Hepatocyte (in vitro differentiated cells): ENCODE measurements at places on chromosomes 3 and 15. TPM values are rescaled to one million over a fixed set of nuclear protein-coding genes. Genes with fewer than 3 reads are reported as not detected.

The TUSC7 gene
- total RNA-seq: not detected in 2 replicates

The LTF gene
- 0.40 and 1.8 TPM in 2 replicates for total RNA-seq

The GOLGA6L10 gene
- total RNA-seq: 0.28 and 1.3 TPM in 2 replicates

The OSTN gene
- total RNA-seq: 11.3 and 17.4 TPM in 2 replicates

The LIPH gene
- total RNA-seq: 10.7 and 442 TPM in 2 replicates

The NBEAL2 gene
- total RNA-seq: 23.6 and 38.6 TPM in 2 replicates

- no peak overlapping the region for H3K27ac ChIP-seq
- no peaks in the 10 kb centered on the region for H3K27me3 ChIP-seq
- no peak for DNase-seq
- no peak overlapping the region for H3K4me3 ChIP-seq
- H3K36me3 ChIP-seq: no peaks in the 10 kb centered on the region
These were observed 82.7 kb downstream of the EPHB1 start for GRCh38 chr3:134877788-134878187.

GRCh38 chr15:80989081-80989517 lies 520 bp downstream of the MESD start:
- peaks cover 10% of the 10 kb centered on the region for H3K4me1 ChIP-seq
- no peak for DNase-seq
- H3K27me3 ChIP-seq: no peaks in the 10 kb centered on the region

GRCh38 chr3:184466413-184466960 lies 86.6 kb downstream of the CHRD start:
- H3K4me3 ChIP-seq: no peak overlapping the region
- H3K36me3 ChIP-seq: no peaks in the 10 kb centered on the region
- H3K27ac ChIP-seq: peak overlapping the region; percentile 31
- no peaks in the 10 kb centered on the region for H3K4me1 ChIP-seq
- H3K27me3 ChIP-seq: no peaks in the 10 kb centered on the region

- H3K4me1 ChIP-seq: no peaks in the 10 kb centered on the region
- no peaks in the 10 kb centered on the region for H3K36me3 ChIP-seq
- no peaks in the 10 kb centered on the region for H3K27me3 ChIP-seq
These were observed 982.8 kb upstream of the ROBO1 start for GRCh38 chr3:80750637-80751036.

GRCh38 chr3:79339846-79340245 lies 428.0 kb downstream of the ROBO1 start:
- no peaks in the 10 kb centered on the region for H3K4me1 ChIP-seq
- H3K27ac ChIP-seq: no peak overlapping the region
- H3K27me3 ChIP-seq: no peaks in the 10 kb centered on the region
- H3K36me3 ChIP-seq: no peaks in the 10 kb centered on the region
- DNase-seq: no peak
- H3K4me3 ChIP-seq: no peak overlapping the region

DNA sequence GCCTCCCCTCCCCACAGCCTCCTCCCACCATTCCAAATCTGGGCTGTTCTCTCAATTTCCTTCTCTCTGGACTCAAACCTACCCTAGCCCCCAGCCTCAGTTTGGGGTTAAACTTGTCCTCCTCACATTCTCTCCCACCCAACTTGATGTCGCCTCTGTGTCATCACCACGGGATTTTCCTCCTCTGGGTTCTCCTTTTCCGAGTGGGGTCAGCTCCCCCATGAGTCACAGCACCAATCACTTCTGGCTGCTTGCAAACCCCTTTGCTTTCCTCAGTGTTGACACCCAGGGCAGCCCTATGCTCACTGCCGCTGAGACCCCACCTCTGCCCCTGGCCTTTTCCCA lies 451 bp downstream of the CCR5AS start:
- H3K4me1 ChIP-seq: peaks cover 14% of the 10 kb centered on the region
- H3K27ac ChIP-seq: peak overlapping the region; percentile 93
- no peak for DNase-seq
- peaks cover 5% of the 10 kb centered on the region for H3K27me3 ChIP-seq
- no peaks in the 10 kb centered on the region for H3K36me3 ChIP-seq

DNA sequence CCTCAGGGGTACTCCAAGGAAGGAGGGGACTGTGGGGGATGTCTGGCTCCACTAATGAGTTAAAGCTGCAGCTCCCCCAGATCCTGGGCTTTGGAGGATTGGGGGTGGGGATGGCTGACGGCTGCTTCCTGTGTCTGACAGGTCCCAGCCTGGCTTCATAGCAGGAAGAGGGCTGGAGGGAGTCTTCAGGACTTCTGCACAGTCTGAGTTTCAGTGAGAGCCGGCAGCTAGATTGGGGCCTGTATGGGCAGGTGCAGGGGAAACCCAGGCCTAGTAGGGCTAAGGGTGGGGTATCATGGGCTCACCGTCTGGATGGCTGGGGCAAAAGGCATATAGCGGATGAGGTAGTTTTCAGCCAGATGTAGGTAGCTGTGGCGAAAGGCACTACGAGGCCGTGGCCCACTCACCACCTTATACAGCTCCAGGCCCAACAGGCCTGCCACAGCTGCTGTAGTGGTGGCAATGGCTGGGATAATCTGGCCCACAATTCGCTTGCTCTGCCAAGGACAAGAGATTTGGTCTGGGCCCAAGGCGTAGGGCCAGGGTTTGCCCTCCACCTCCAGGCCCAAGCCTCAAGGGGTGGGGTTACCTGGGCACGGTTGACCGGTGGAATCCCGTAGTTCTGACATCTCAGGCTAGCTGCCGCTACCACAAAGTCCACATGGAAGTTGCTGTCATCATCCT lies 4.5 kb downstream of the INKA1 start:
- peaks cover 33% of the 10 kb centered on the region for H3K4me1 ChIP-seq
- peak overlapping the region; percentile 99 for H3K27ac ChIP-seq
- H3K27me3 ChIP-seq: peaks cover 9% of the 10 kb centered on the region
- H3K36me3 ChIP-seq: no peaks in the 10 kb centered on the region

DNA sequence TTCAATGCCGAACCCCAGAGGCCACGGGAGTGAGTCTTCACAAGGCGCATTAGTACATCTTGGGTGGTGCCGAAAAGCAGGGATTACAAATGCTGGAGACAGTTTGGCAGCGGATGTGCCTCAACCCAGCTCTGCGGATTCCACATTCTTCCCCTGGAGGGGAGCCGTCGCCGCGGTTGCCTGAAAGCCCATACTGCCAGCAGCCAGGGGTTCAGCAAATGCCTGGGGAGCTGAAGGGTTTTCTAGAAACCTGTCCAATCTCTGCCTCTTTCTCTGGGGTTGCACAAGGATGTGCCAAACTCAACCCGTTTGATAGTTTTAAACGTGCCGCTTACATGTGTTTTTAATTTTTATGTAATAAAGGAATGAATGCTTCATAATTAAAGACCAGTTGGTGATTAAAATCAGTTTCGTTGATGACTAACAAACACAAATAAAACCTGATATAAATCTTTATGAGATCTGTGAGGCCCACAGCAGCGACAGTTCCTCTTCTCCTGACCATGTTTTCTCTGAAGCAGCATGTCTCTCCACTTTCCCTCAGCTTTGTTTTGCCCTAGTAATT lies 74.6 kb upstream of the LEKR1 start:
- H3K4me3 ChIP-seq: no peak overlapping the region
- H3K4me1 ChIP-seq: peaks cover 20% of the 10 kb centered on the region
- H3K27ac ChIP-seq: peak overlapping the region; percentile 13
- DNase-seq: peak; percentile 53
- H3K36me3 ChIP-seq: no peaks in the 10 kb centered on the region

DNA sequence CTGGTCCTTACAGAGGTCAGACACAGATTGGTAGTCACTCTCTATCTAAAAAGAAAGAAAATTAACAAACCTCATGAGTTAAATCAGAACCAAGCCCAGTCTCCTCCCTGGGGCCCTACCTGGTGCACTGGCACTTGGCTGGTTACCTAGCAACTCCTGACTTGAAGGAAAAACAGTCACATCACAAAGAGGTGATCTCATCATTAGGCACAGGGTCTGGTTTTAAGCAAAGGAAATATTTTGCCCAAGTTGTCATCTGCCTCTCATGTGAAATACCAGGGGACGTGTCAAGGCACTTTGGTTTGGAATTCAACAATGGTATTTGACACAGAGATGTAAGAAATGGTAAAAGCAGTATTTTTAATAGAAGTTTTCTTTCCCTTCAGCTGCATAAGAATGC lies 47.7 kb upstream of the FMN1 start:
- no peak overlapping the region for H3K4me3 ChIP-seq
- H3K36me3 ChIP-seq: no peaks in the 10 kb centered on the region
- peak; percentile 60 for DNase-seq
- H3K4me1 ChIP-seq: no peaks in the 10 kb centered on the region
- H3K27me3 ChIP-seq: no peaks in the 10 kb centered on the region

- no peaks in the 10 kb centered on the region for H3K27me3 ChIP-seq
- no peak overlapping the region for H3K27ac ChIP-seq
- no peaks in the 10 kb centered on the region for H3K36me3 ChIP-seq
These were observed 49.0 kb upstream of the DUT start for GRCh38 chr15:48282216-48282615.

DNA sequence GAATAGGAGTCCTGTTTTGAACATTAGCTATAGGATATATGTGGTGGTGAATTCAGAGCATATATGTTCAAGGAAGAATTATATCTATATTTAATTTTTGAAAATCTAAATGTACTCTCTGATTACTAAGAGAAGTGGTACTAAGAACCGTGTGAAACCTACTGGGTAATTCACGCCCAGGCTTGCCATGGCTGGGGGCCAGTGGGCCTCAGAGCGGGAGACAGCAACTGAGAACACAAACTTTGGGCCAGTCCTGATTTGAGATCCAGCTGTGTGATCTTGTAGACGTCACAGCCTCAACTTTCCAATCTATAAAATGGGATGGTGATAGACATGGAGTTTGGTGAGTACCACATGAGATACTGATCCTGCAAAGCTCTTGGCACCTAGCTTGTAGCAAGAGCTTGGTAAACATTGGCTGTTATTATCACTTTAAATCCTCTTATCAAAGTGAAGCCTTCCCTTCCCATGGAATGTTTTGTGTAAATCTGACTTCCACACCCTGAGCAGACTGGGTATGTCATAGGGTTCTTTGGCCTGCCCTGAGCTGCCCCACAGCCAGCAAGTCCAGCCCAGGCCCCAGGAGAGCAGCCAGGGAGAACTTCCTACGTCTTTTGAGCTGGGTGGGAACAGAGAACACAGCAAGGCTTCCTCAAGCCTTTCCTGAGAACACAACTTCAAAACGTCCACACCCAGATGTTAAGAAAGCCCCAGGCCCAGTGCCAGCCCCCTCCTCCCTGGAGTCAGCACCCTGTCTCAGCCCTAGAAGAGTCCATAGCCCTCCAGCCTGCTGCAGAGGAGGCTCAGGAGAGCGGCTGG lies 8.2 kb upstream of the PAQR5 start:
- DNase-seq: no peak
- H3K4me3 ChIP-seq: no peak overlapping the region
- H3K36me3 ChIP-seq: no peaks in the 10 kb centered on the region
- no peak overlapping the region for H3K27ac ChIP-seq
- H3K4me1 ChIP-seq: peaks cover 15% of the 10 kb centered on the region
- H3K27me3 ChIP-seq: no peaks in the 10 kb centered on the region

DNA sequence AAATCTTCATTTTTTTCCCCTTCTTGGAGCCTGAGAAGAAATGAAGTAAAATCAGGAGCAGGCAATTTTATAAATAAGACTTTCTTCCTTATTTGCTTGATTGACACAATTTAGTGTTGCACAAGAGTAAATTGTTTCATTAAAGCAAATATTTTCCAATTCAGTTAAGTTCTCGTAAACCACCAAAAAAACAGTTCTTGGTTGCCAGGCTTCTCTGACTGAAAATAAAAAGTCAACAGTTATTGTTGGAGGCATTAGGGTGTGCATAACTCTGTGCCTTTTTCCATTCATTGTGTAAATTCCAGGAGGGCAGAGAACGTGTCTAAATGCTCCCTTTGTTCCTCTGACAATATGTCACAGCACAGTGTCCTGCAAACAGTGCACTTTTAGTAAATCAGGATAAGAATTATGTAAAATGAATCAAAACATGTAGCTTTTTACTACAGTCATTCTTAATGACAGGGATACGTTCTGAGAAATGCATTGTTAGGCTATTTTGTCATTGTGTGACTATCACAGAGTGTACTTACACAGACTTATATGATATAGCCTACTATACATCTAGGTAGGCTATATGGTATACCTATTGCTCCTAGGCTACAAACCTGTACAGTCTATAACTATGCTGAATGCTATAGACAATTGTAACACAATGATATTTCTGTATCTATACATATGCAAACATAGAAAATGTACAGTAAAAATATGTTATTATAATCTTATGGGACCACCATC lies at the start of gene CP:
CP (minus strand) TSS at position 47 of the 735 bp plus-strand sequence; CDS start at position 10, 37 bp downstream.
- peaks cover 6% of the 10 kb centered on the region for H3K4me1 ChIP-seq
- DNase-seq: no peak
- H3K4me3 ChIP-seq: no peak within 1 kb of the TSS
- no peaks in the 10 kb centered on the region for H3K36me3 ChIP-seq
- H3K27ac ChIP-seq: peak within 1 kb of the TSS; percentile 3
- H3K27me3 ChIP-seq: no peaks in the 10 kb centered on the region

DNA sequence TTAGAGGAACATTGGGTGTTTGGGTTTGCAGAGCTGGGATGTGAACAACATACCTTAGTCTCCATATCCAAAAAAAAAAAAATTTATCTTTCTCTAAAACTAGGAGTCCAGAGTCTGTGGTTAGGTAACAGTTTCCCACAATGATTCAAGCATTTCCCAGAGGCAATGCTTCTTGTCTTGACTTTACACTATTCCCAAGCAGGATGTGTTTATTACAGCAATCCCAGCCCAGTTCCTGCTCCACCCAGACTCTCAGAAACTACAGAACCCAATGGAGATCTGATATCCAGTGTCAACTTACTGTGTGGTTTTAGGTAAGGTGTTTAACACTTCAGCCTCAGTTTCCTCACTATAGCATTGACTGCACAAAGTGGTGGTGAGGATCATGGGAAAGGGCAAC lies 2.3 kb upstream of the C3orf62 start:
- H3K4me1 ChIP-seq: peaks cover 10% of the 10 kb centered on the region
- DNase-seq: no peak
- no peaks in the 10 kb centered on the region for H3K36me3 ChIP-seq
- H3K4me3 ChIP-seq: no peak overlapping the region
- no peaks in the 10 kb centered on the region for H3K27me3 ChIP-seq
- peak overlapping the region; percentile 22 for H3K27ac ChIP-seq

GRCh38 chr15:42020713-42021273 lies at the start of gene PLA2G4E:
TSS of gene PLA2G4E (minus strand) at chr15:42021042. CDS start at chr15:42021030, 12 bp downstream.
- H3K4me3 ChIP-seq: no peak within 1 kb of the TSS
- H3K36me3 ChIP-seq: no peaks in the 10 kb centered on the region
- no peak within 1 kb of the TSS for H3K27ac ChIP-seq
- no peaks in the 10 kb centered on the region for H3K4me1 ChIP-seq
- no peak for DNase-seq

DNA sequence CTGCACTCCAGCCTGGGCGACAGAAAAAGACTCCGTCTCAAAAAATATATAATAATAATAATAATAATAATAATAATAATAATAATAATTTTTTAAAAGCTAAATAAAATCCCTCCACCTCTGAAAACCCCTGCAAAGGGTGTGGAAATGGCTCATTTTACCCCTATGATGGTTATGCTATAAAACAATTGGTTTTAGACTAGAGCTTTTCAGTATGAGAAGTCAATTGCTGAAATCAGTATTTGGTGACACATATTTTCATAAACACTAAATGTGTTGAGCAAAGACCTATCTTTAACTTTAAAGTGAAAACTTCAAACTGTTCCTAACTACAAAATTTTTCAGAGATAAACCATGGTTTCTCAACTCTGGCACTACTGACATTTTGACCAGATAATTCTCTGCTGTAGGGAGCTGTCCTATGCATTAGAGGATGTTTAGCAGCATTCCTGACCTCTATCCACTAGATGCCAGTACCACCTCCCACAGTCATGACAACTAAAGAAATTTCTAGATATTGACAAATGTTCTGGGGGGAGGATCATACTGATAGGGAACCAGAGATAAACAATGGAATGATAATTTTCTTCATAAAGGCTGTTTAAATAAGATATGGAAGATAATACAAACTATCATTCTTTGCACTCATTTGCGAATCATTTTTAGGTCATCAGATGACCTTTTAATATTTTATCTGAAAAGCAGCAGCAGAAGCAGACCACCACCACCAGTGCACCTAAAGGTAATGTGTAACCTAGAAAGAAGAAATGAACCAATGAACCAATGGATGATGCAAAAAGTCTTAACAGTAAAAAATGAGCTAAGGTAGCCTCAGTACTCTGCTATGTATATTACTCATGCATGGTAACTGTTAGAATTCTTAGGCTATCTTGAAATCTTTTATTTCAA lies 13.8 kb downstream of the PTPN9 start:
- H3K4me3 ChIP-seq: no peak overlapping the region
